A549 treated with dexamethasone at 1 μM for 4 hours (cell line): ENCODE measurements at places on chromosomes 13 and 19. TPM values are rescaled to one million over a fixed set of nuclear protein-coding genes. Genes with fewer than 3 reads are reported as not detected.

TRIM28 gene
- 620 to 956 TPM (median 843 TPM) in 5 replicates for total RNA-seq

CEACAM3 gene
- not detected in 5 replicates for total RNA-seq

PDCD5 gene
- 414 to 502 TPM (median 437 TPM) in 5 replicates for total RNA-seq

ZNF865 gene
- 6.8 to 13.4 TPM (median 11.9 TPM) in 5 replicates for total RNA-seq

MATK gene
- 0.68 to 1.7 TPM (median 1.2 TPM) in 5 replicates for total RNA-seq

KIR2DL1 gene
- not detected in 5 replicates for total RNA-seq

LILRB2 gene
- 0.06 to 0.15 TPM (median 0.08 TPM) in 5 replicates for total RNA-seq

CDC42EP5 gene
- total RNA-seq, result 0.09 TPM in 1 of 5 replicates, not detected in the others

ZNF432 gene
- total RNA-seq, result 1.1 to 2.0 TPM (median 1.8 TPM) in 5 replicates

PGLYRP2 gene
- not detected in 5 replicates for total RNA-seq

EDNRB gene
- total RNA-seq, result not detected in 5 replicates

SIGLEC14 gene
- total RNA-seq, result 0.07 to 0.11 TPM (median 0.08 TPM) in 3 of 5 replicates, not detected in the others

KLK15 gene
- total RNA-seq, result not detected in 5 replicates

ZNF610 gene
- total RNA-seq, result not detected in 5 replicates

GJA3 gene
- 0.86 to 1.3 TPM (median 1.3 TPM) in 5 replicates for total RNA-seq

ANKRD10 gene
- total RNA-seq, result 30.6 to 46.2 TPM (median 35.6 TPM) in 5 replicates

SPRED3 gene
- 1.4 to 3.2 TPM (median 2.0 TPM) in 5 replicates for total RNA-seq

SIGLEC12 gene
- not detected in 5 replicates for total RNA-seq

IGFL2 gene
- 0.31 to 1.3 TPM (median 0.65 TPM) in 5 replicates for total RNA-seq

MAP4K1 gene
- total RNA-seq, result 0.61 to 1.3 TPM (median 0.87 TPM) in 5 replicates

ZNF575 gene
- total RNA-seq, result 1.4 to 2.7 TPM (median 2.0 TPM) in 5 replicates

ELSPBP1 gene
- not detected in 5 replicates for total RNA-seq

AXL gene
- total RNA-seq, result 86.6 to 117 TPM (median 114 TPM) in 5 replicates

KMT5C gene
- total RNA-seq, result 3.2 to 5.5 TPM (median 4.9 TPM) in 5 replicates

CLASRP gene
- total RNA-seq, result 47.7 to 70.6 TPM (median 64.3 TPM) in 5 replicates

SLC27A5 gene
- total RNA-seq, result 20.1 to 31.2 TPM (median 26.7 TPM) in 5 replicates

ZNF486 gene
- not detected in 5 replicates for total RNA-seq

KLK12 gene
- total RNA-seq, result not detected in 5 replicates

RDH8 gene
- 0.18 to 0.42 TPM (median 0.27 TPM) in 5 replicates for total RNA-seq

INTS6 gene
- total RNA-seq, result 9.2 to 12.8 TPM (median 11.8 TPM) in 5 replicates

APLP1 gene
- total RNA-seq, result 71.0 to 103 TPM (median 96.5 TPM) in 5 replicates
